ENCODE measurements at places on chromosomes 3 and 15.

- DNase-seq, result no peak
Observed at GRCh38 chr3:1252061-1252430, 159.2 kb downstream of the CNTN6 start.

- DNase-seq, result no peak
Observed at GRCh38 chr15:65311760-65312159, 7.3 kb downstream of the RNU5B-1 start.

DNA sequence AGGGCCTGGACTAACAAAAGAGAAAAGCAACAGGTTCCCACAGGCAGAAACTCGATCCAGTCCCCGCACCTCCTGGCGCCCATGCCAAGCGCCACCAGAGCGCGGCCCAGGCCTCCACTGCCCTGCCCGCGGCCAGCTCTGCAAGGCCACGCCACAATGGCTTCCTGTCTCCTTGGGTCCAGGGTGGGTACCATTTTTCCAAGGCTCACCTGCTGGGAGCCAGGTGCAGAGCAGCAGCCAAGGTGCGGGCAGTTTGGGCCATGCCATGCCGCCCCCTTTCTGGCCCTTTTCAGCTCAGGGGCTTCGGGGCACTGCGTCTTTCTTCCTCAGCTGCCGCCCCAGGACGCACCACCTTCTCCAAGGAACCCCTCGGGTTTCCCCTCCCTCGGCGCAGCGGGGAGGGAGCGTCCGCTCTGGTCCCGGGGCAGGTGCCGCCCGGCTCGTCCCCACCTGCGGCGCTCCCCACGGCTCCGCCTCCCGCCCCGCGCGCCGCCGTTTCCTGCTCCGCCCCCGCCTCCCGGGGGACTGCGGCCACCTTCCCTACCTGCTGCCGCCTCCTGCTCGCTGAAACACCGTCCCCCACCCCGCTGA is at the start of gene ILDR1:
Gene ILDR1, minus strand, starts transcription at position 437 of the 591 bp plus-strand sequence. Its CDS starts 170 bp downstream, at position 267.
- DNase-seq, result peak; percentile 33

- DNase-seq, result no peak
Observed at GRCh38 chr3:63914312-63914711, 2.1 kb upstream of the SCAANT1 start.

DNA sequence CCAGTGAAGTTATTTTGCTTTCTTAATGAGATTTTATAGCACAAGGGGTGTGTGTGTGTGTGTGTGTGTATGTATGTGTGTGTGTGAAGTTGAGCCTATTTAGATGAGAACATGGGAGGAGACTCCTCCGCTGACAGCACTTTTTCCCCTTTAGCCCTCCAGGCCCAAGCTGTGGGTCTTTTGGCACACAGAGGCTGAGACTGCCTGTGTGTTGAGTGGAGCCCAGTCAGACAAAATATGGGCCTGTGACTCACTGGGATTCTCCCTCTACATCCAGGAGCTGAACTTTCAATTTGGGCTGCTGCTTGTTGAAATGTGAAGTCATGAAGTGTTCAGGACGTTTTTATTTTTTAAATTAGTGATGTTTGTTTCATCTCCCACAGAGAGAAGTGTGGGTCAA is 108.0 kb downstream of the MFSD1 start:
- DNase-seq, result no peak

DNA sequence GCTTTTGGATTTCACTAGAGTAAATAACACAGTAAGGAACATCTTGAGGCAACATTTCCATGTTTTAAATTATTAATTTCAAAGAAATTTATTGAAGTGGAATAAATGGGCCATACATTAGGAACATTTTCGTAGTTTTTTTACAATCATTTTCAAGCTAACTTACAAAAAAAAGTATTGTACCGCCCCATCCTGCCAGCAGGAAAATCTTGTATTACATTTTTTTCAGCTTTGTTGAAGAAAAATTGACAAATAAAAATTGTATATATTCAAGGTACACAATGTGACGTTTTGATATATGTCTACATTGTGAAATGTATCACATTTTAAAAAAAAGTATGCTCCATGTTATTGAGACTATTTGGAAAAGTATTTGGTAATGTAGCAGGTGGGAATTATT is 1001.9 kb upstream of the NR2F2 start:
- no peak for DNase-seq

GRCh38 chr3:185152410-185153170 is at the start of gene C3orf70:
Gene C3orf70, minus strand, starts transcription at chr3:185153060. Its CDS starts 237 bp downstream, at chr3:185152823.
- peak; percentile 54 for DNase-seq

DNA sequence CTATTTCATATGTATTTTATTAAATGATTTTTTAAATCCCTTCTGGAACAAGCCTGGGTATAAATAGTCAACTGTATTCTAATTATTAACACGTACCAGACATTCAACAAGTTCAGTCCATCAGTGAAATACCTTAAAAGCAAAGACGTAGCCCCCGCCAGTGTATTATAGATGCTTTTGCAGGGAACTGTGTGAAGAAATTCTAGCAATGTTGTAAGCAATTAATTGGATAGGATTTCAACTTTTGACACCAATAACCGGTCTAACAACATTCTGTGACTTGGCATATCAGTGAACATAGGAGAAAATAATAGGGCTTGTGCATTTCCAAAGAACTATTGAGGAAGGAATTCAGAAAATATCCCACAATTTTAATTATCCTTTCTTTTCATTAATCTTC is 67.2 kb upstream of the TGFBR2 start:
- no peak for DNase-seq

DNA sequence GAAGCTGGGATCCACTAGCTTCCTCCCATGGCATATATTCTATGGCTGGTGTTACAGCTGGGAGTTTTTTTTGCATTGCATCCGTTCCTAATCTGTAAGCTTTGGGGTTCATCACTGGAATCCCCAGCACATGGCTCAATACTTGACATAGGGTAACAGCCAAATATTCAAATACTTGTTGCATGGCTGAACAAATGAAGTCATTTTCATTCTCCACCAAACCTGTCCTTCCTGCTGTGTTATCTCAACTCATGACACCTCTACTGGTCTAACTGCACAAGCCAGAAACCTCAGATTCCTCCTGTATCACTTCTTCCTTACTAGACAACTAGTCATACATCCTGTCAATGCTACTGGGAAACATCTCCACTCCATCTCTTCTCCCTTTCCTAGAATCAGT is 43.4 kb downstream of the ST3GAL6 start:
- DNase-seq, result no peak

DNA sequence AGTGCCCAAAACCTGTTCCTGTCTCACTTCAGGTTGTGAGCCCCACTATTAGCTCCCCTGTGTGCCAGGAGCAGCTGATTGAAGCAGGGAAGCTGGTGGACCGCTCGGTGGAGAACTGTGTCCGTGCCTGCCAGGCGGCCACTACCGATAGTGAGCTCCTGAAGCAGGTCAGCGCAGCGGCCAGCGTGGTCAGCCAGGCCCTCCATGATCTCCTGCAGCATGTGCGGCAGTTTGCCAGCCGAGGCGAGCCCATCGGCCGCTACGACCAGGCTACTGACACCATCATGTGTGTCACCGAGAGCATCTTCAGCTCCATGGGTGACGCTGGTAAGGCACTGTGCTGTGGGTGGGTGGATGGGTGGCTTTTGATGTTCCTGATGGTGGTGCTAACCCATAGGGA is 334.1 kb upstream of the TPM1 start:
- DNase-seq, result no peak

DNA sequence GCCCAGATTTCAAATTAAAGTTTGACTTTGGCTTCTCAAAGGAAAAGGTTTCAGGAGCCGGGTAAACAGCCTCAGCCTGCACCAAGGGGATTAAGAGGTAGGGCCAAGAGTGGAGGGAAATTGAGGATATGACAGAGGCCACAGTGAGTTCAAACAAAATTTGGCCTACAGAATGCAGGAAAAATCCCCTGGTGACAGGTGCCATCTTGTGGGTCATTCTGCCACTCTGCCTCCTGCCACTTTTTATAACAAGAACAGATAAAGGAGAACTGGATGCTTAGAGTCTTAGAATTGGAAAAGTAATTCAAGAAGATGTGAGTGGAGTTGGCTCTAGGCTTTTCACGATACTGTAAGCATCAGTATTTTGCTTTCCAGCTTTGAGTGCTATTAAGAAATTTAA is 253.2 kb downstream of the NR2F2 start:
- DNase-seq, result no peak

DNA sequence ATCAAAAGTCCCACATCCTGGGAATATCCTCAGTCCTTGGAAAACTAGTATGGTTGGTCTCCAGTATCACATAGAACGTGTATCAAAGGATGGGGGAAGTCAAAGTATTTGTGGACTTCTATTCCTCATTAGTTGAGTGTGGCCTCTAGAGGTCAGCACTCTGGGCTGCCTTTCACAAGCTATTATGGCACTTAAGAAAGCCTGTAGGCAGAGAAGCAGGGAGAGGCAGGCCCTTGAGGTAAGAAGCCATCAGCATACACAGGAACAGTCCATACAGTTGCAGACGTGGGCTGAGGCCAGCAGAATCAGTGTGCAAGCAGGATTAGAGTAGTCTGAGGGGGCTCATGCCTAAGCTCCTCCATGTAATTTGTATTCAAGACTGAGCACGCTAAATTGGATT is 341.7 kb downstream of the CLSTN2 start:
- DNase-seq, result no peak
